Mucosa of gallbladder (tissue), 1 donor: ENCODE measurements at places on chromosomes 12 and 14. TPM values are rescaled to one million over a fixed set of nuclear protein-coding genes. Genes with fewer than 3 reads are reported as not detected.

Gene ERBB3
- 228 TPM for total RNA-seq

Gene PTPRQ
- 1.3 TPM for total RNA-seq

Gene TAS2R42
- not detected for total RNA-seq

Gene OR4M1
- not detected for total RNA-seq

Gene AKAP6
- total RNA-seq = 40.1 TPM

Gene C12orf54
- not detected for total RNA-seq

Gene ADAMTS20
- total RNA-seq = not detected

Gene GSG1
- 0.83 TPM for total RNA-seq

Gene STAC3
- total RNA-seq = 3.6 TPM

Gene MMP14
- total RNA-seq = 222 TPM

Gene IRF2BPL
- 70.9 TPM for total RNA-seq

Gene CACNA1C
- 19.3 TPM for total RNA-seq

Gene ACOT6
- not detected for total RNA-seq

Gene ASB2
- total RNA-seq = 28.0 TPM

Gene ACADS
- 36.9 TPM for total RNA-seq

Gene KRT81
- total RNA-seq = 0.55 TPM

Gene EML5
- 1.7 TPM for total RNA-seq

Gene PRICKLE1
- 32.8 TPM for total RNA-seq

Gene CLEC4D
- total RNA-seq = not detected

Gene GRIP1
- total RNA-seq = 18.9 TPM

Gene CAPZA3
- total RNA-seq = 0.20 TPM

Gene PA2G4
- total RNA-seq = 64.9 TPM
